Thoracic aorta (tissue), 2 donors: ENCODE measurements at places on chromosomes 2 and 18. TPM values are rescaled to one million over a fixed set of nuclear protein-coding genes. Genes with fewer than 3 reads are reported as not detected.

- DNase-seq, result no peak
Measured at GRCh38 chr2:14240868-14241267, 391.6 kb upstream of the LRATD1 start.

GRCh38 chr18:22363867-22364463, 53.8 kb downstream of the CTAGE1 start:
- no peak for DNase-seq

CDCA7 gene
- total RNA-seq, result 4.9 TPM

DNA sequence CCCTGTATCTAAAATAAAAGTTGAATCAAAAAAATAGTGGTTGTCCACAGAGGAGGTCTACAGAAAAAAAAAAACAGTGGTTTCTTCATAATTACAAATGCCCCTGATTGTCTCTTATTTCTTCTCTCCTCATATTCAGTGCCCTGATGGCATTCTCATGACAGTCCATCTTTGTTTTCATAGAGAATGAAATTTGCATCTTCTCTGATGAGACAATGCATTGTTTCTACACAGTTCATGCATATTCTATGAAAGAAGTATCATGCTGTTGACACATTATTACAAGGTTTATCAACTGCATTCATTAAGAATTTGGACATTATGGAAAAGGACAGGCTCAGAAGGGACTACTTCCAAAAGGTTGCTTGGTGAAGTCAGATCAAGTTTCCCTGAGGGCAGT, 59.5 kb downstream of the LHCGR start:
- no peak for DNase-seq

GALNT3 gene
- total RNA-seq, result 3.5 TPM

SLC40A1 gene
- total RNA-seq, result 76.5 TPM

DNA sequence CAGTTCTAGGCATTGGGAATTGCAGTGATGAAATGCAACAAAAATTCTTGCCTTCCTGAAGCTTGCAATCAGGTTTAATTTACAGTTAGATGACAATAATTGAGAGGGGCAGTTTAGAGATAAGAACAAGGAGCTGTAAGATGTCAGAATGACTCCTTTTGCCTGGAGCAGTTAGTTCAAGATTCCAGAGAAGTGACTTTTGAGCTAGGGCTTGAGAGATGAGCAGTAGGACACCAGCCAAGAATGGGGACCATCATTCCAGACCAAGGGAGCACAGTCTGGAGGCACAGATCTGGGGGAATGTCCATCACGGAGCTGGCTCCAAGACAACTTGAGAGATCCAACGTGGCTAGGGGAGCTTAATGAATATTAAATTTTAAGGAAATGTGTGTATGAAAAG, 26.8 kb downstream of the CACNB4 start:
- no peak for DNase-seq

DNA sequence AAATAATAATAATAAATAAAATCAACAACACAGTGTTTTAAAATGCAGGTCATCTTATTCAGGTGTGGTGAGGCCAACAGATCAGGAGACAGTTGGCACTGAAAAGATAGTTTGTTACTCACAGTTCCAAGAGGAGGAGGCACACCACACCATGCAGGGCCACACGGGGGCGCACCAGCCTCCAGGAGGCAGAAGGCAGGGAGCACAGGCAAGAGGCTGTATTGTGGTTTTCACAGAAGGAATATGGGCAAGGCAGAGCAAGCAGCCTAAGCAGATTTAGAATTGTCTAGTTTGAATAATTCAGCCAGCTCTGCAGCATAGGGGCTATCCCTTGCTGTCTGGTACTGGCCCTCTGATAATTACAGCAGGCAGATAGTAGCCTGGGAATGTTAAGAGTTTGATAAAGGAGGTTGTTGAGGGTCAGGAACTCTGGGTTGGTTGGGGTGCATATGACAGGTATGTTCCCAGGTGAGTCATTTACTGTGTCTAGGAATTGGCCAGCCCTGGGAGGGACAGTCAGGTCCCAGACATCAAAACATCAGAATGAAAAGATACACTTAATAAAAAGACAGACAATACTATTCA, 31.3 kb downstream of the KIAA2012 start:
- no peak for DNase-seq

GRCh38 chr2:1698188-1698945, 45.9 kb downstream of the PXDN start:
- no peak for DNase-seq

DNA sequence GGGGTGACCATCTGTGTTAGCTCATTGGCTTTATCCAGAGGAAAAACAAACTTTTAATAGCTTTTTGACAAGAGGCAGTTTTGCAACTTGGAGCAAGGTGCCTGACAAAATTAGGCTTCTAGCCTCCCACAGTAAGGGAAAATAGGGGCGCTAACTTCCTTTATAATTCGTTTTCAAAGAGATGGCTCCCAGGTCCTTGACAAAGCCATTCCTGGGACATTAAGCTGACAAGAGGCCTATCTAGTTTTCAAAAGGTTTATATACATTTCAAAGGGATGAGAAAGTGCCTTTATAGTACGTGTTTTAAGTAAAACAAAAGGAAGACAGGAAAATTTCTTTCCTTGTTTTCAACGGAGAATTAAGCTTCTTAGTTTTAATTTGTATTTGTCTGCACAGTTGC, 159.4 kb upstream of the GCFC2 start:
- no peak for DNase-seq
